ENCODE measurements at places on chromosomes 13 and 19.
A peak's percentile ranks its signal among the peaks of the same experiment; 100 is the strongest.

- no peak for DNase-seq
- no peak overlapping the region for H3K27ac ChIP-seq
- H3K4me3 ChIP-seq = no peak overlapping the region
- H3K36me3 ChIP-seq = no peaks in the 10 kb centered on the region
These were observed 1234.7 kb downstream of the SLITRK1 start for GRCh38 chr13:82647540-82647939.

GRCh38 chr13:28568286-28568685, 73.4 kb upstream of the FLT1 start:
- H3K4me1 ChIP-seq = no peaks in the 10 kb centered on the region
- no peaks in the 10 kb centered on the region for H3K36me3 ChIP-seq
- H3K27ac ChIP-seq = no peak overlapping the region
- no peak overlapping the region for H3K4me3 ChIP-seq
- no peaks in the 10 kb centered on the region for H3K27me3 ChIP-seq

DNA sequence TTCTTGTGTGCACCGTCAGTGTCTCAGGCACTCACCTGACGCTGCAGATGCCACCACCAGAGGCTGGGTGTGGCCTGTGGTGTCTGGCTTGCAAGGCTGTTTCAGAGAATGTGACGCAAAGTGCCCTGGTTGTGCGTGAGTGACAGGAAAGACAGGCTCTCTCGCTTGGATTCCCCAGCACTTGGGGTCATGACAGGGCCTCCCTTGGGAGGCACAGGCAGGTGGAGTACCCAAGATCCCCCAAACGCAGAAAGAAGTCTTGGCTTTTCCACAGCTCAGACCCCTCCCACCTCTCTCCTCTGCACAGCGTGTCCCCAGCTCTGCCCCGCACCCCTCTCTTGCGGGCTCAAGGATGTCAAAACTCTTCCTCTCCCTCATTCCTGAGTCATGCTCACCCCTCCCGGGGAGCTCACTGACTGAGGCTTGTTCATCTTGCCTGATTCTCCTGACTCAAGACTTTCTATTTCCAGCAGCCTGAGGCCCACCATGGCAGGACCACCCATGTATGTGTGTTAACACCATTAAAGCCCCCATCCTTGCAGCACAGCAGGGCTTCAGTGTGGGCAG, 21.0 kb downstream of the DHX34 start:
- no peak overlapping the region for H3K4me3 ChIP-seq
- no peak overlapping the region for H3K27ac ChIP-seq
- H3K27me3 ChIP-seq = no peaks in the 10 kb centered on the region

- no peaks in the 10 kb centered on the region for H3K4me1 ChIP-seq
- peaks cover 78% of the 10 kb centered on the region for H3K27me3 ChIP-seq
- H3K27ac ChIP-seq = no peak overlapping the region
These were observed 2.4 kb downstream of the LILRA5 start for GRCh38 chr19:54310543-54310942.

DNA sequence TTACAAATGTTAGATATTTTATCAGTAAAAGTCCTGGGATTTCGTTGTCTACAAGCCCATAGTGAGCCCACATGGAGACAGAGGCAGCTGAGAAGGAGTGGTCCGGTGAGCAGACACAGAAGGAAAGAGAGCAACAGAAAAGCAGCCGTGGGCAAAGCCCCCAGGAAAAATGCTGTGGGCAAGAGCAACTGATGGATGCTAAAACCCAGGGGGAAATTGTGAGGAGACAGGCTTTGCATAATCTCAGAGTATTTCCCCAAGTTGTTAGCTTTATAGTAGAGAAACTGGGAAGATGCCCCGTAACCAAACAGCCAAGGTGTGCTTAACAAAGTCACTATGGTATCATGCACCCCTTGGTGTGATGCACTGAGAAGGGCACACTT, 35.1 kb downstream of the GJA3 start:
- H3K4me3 ChIP-seq = no peak overlapping the region
- H3K27ac ChIP-seq = no peak overlapping the region
- H3K36me3 ChIP-seq = no peaks in the 10 kb centered on the region
- no peak for DNase-seq
- 0 out of 2 replicates have a peak, but pooled peaks cover 4% of the 10 kb centered on the region for H3K4me1 ChIP-seq
- no peaks in the 10 kb centered on the region for H3K27me3 ChIP-seq

GRCh38 chr19:18932216-18932841, 8.7 kb downstream of the HOMER3 start:
- no peaks in the 10 kb centered on the region for H3K36me3 ChIP-seq
- H3K4me3 ChIP-seq = no peak overlapping the region
- H3K4me1 ChIP-seq = no peaks in the 10 kb centered on the region
- no peak overlapping the region for H3K27ac ChIP-seq
- DNase-seq = peak; percentile 38
- no peaks in the 10 kb centered on the region for H3K27me3 ChIP-seq

DNA sequence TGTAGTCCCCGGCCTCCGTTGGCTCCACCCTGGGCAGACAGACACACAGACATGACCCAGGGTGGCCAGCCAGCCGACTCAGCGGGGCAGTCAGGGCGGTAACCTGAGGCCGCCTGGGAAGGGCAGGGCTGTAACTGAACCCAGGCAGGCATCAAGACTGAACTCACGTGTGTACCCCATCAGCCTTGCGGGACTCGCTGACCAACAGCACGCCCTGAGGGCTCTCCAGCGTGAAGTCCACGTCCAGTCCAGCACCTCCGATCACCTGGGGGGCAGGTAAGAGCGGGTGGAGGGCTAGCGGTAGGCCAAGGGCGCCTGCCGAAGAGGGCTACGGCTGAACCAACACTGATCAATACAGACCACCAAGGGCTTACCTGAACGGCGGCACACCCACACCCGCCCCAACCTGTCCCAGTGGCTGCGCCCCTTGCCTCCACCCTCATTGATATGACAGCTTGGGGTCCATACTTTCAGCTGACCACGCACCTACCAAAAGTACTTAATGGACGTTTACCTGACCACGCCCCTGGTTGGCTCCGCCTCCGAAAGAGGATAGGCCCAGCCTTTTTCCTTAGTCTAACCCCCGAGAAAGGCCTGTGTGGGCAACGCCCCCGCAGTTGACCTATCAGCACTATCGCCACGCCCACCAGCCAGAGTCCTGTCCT, 791 bp downstream of the TMED1 start:
- peak overlapping the region; percentile 94 for H3K27ac ChIP-seq
- peak overlapping the region; percentile 88 for H3K4me3 ChIP-seq
- H3K27me3 ChIP-seq = no peaks in the 10 kb centered on the region

GRCh38 chr13:48654511-48654910, 782 bp downstream of the CYSLTR2 start:
- H3K4me1 ChIP-seq = no peaks in the 10 kb centered on the region
- H3K27ac ChIP-seq = no peak overlapping the region
- H3K4me3 ChIP-seq = no peak overlapping the region
- no peak for DNase-seq

DNA sequence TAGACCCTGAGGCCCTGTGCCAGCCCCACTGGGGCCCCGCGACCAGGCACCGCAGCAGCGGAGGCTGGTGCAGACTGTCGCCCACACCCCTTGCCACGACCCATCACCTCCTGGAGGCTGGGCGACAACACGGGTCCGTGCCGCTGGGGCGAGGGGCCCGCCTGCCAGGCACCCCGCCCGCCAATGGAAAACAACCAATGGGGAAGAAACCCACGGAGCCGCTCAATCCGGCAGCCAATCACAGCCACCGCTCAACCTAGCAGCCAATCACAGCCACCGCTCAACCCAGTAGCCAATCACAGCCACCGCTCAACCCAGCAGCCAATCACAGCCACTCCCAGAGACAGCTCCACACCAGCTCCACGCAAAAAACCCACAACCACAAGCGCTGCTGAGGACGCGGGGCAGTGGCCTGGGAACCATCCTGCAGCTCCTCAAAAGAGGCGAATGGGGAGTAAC, 29.7 kb downstream of the GPX4 start:
- peak overlapping the region; percentile 72 for H3K4me3 ChIP-seq
- peaks cover 30% of the 10 kb centered on the region for H3K4me1 ChIP-seq
- DNase-seq = peak; percentile 94
- peak overlapping the region; percentile 83 for H3K27ac ChIP-seq
- H3K36me3 ChIP-seq = no peaks in the 10 kb centered on the region

GRCh38 chr13:47843005-47843404, 158.1 kb downstream of the SUCLA2 start:
- no peaks in the 10 kb centered on the region for H3K36me3 ChIP-seq
- no peaks in the 10 kb centered on the region for H3K27me3 ChIP-seq
- no peak overlapping the region for H3K27ac ChIP-seq

DNA sequence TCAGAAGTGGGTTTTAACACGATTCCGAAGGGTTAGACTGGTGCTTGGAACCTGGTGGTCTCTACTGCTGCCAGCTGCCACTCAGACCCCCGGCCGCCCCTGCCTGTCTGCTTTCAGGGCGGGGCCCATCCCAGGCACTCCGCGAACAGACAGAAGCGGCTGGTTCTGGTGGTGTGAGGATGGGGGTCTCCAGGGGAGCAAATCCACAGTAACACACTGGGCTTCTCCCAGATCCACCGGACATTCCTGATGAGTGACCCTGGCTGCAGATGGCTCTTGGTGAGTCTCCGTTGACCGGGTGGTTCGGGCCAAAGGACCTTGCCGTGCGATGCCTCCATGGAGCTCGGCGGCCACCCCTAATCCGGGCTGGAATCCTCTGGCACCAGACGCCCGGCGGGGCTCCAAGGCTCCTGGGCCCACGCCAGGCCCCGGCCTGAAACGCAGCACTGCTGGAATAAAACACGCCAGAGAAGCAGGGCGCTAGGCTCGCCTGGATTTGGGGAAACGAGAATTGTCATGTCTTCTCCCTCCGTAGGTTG, 2.1 kb upstream of the PTBP1 start:
- no peak for DNase-seq
- H3K36me3 ChIP-seq = peaks cover 8% of the 10 kb centered on the region
- H3K4me3 ChIP-seq = no peak overlapping the region
- no peak overlapping the region for H3K27ac ChIP-seq
- peaks cover 9% of the 10 kb centered on the region for H3K4me1 ChIP-seq

DNA sequence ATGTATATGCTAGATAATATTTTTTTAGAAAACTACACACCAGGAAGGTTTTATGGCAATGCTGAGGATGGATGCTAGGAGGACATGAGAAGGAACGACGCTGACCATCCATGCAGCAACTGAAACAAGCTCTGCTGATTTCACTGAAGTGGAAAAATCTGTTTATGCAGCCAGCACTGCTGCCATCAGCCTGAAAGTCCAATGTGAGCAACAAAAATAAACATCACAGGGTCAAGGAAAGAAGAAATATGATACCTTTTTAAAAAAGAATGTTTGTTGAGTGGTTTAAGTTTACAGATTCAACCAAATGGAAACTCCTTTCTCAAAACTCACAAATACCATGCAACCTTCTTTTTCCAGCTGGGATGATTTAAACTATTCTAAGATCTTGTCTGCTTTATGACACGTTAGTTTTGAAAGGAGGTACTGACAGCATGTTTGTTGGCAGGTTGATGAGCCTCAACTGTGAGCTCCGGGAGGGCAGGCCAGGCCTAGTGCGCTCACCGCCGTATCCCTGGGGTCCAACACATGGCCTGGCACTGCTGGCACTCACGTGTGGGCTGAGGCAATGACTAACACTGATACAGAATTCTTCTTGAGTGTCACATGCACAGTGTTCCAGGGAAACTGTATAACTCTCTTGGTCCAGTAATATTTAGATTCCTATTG, 46.8 kb downstream of the LATS2 start:
- H3K4me3 ChIP-seq = no peak overlapping the region
- no peak overlapping the region for H3K27ac ChIP-seq
- DNase-seq = no peak
- H3K4me1 ChIP-seq = no peaks in the 10 kb centered on the region
- H3K27me3 ChIP-seq = no peaks in the 10 kb centered on the region

- peaks cover 15% of the 10 kb centered on the region for H3K27me3 ChIP-seq
- H3K4me1 ChIP-seq = peaks cover 11% of the 10 kb centered on the region
- H3K4me3 ChIP-seq = no peak overlapping the region
- no peaks in the 10 kb centered on the region for H3K36me3 ChIP-seq
- no peak overlapping the region for H3K27ac ChIP-seq
These were observed 1.1 kb downstream of the RUBCNL start for GRCh38 chr13:46385946-46386345.

DNA sequence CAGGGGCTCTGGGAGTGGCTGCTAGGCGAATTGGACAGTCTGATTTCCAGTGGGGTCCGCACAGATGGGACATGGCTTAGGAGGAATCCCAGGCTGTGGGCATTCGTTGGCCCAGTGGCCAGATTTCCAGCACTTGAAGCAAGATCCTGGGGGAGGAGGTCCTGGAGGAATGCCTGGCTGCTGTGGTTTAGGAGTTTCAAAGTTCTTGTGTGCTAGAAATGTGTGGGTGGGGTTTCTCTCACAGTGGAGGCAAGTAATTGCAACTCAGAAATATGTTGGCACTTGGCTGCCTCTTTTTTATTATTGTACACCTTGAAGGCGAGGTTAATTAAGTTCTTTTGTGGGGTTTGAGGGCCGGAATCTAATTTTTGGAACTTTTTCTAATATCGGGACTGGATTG, 17.1 kb downstream of the IGFL3 start:
- H3K4me1 ChIP-seq = no peaks in the 10 kb centered on the region
- H3K27ac ChIP-seq = no peak overlapping the region
- no peak for DNase-seq
- H3K36me3 ChIP-seq = no peaks in the 10 kb centered on the region

- no peak for DNase-seq
- H3K4me3 ChIP-seq = no peak overlapping the region
- H3K36me3 ChIP-seq = no peaks in the 10 kb centered on the region
- H3K27ac ChIP-seq = no peak overlapping the region
These were observed 47.5 kb downstream of the MYO9B start for GRCh38 chr19:17123041-17123440.

- peaks cover 93% of the 10 kb centered on the region for H3K4me1 ChIP-seq
- no peaks in the 10 kb centered on the region for H3K36me3 ChIP-seq
- DNase-seq = no peak
- H3K4me3 ChIP-seq = no peak overlapping the region
These were observed 19.8 kb upstream of the SLC35E1 start for GRCh38 chr19:16591803-16592556.

DNA sequence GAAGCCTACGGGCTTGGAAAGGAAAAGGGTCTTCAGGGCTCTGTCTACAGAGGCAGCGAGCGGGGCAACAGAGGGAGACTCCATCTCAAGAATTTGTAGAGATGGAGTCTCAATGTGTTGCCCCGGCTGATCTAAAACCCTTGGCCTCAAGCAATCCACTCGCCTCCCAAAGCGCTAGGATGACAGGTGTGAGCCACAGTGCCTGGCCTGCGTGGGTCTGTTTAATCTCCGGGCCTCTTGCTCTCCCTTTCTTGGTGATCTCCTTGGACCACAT, 8.1 kb downstream of the RPS9 start:
- H3K27me3 ChIP-seq = no peaks in the 10 kb centered on the region
- H3K4me3 ChIP-seq = no peak overlapping the region
- peaks cover 13% of the 10 kb centered on the region for H3K4me1 ChIP-seq
- no peak for DNase-seq

All from MM.1S (cell line).